NCI-H1048 (cell line): ENCODE measurements at places on chromosomes 6 and 20.

GRCh38 chr20:24378661-24379483, 90.6 kb upstream of the SYNDIG1 start:
- DNase-seq = no peak

- no peak for DNase-seq
Measured at GRCh38 chr6:53441035-53441493, 92.3 kb upstream of the ELOVL5 start.

DNA sequence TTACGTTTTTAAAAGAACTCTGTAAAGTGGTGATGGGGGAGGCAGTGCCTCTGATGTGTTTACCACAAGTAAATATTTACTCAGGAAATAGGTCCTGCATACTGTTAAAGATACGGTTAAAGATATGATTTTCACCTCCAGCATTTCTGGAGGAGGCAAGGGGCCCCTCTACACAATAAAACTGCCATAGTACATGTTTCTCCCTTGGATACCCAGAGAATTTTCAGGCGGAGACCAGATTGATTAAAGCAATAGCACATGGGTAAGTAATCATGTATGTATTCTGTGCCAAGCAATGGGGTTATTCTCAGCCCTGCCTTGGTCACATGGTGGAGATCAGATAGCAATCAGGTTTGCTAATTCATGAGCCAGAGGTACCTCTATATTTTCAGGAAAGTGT, 9.6 kb downstream of the RIPOR2 start:
- no peak for DNase-seq

DNA sequence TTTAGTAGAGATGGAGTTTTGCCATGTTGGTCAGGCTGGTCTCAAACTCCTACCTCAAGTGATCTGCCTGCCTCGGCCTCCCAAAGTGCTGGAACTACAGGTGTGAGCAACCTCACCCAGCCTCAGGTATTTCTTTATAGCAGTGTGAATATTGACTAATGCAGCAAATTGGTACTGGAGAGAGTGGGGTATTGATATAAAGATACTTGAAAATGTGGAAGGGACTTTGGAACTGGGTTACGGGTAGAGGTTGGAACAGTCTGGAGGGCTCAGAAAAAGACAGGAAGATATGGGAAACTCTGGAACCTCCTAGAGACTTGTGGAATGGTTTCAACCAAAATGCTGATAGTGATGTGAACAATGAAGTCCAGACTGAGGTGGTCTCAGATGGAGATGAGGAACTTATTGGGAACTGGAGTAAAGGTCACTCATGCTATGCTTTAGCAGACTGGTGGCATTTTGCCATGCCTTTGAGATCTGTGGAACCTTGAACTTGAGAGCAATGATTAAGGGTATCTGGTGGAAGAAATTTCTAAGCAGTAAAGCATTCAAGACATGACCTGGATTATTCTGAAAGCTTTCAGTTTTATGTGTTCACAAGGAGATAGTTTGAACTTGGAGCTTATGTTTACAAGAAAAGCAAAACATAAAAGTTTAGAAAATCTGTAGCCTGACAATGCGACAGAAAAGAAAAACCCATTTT, 127.2 kb downstream of the DTNBP1 start:
- DNase-seq = no peak

- no peak for DNase-seq
Measured at GRCh38 chr6:81875782-81876293, 123.4 kb upstream of the TENT5A start.

GRCh38 chr20:1396702-1397101, 3.8 kb upstream of the FKBP1A start:
- DNase-seq = no peak
